ENCODE measurements at places on chromosomes 5 and 9.

DNA sequence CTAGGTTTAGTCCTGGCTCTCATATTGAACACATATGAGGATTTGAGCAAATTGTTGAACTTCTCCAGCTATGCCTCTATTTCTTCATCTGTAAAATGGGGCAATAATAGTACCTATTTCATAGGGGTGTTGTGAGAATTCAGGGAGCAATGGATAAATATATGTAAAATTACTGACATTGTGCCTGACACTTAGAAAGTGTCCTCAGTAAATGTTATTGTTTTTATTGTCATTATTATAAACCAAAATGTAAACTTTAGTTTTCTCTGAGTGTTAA, 101.7 kb downstream of the ANGPTL2 start:
- DNase-seq: no peak

GRCh38 chr5:178361657-178362445, 129.2 kb upstream of the PHYKPL start:
- peak; percentile 34 for DNase-seq

DNA sequence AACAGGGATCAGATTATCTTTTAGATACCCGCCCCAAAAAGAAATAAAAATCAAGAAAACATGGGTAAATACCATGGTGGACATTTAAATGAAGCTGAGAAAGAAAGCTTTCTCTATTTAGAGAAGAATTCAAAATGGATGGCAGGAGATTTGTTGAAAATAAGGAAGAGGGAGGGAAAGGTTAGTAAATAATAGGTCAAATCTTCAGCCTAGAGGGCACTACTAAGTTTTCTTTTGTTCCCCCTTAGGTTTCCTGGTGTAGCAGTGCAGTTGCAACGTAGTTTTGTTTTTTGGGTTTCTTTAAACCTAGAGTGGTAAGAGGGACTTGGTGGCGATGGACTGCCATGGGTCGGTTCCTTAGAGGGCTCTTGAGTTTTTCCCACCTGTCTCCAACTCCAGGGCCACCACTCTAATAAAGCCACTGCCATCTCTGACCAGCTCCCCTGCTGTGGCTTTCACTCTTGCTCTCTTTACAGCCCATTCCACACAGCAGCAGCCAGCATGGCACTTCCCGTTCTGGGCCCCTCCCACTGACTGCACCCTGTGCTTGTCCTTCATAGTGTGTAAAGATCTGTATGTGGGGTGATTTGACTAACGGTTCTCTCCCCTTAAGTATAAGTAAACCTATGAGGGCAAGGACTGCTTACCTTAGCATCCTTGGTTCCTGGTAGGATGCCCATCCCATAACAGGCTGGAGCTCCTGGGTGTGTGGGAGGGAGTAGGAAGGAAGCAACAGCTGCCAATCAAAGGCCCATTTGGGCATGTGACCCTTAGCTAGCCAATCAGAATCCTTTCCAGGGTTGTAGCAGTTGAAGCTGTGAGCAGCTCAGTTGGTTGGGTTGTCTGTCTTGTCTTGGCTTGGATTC, 118.3 kb downstream of the SLC1A3 start:
- DNase-seq: peak; percentile 53

GRCh38 chr9:124364141-124364540, 51.1 kb downstream of the PSMB7 start:
- DNase-seq: no peak

- no peak for DNase-seq
Measured at GRCh38 chr5:124677374-124678351, 68.8 kb downstream of the ZNF608 start.

GRCh38 chr9:100669968-100670367, 92.1 kb downstream of the CAVIN4 start:
- peak; percentile 49 for DNase-seq

GRCh38 chr5:12623408-12623807, 719.2 kb upstream of the CTNND2 start:
- DNase-seq: peak; percentile 14

DNA sequence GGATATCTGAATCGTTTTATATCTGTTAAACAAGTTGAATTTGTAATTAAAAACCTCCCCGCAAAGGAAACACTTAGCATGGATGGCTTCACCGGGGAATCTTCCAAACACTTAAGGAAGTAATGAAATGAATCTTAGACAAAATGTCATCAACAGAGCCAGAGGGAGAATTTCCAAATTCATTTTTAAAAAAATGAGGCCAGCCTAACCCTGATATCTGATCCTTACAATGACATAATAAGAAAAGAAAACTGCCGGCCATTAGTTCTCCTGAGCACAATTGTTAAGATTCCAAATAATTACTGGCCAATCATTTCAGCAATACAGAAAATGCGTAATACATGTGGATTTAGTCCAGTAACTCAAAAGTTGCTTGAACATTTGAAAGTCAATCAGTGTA, 6.1 kb upstream of the KIF12 start:
- DNase-seq: no peak

- DNase-seq: peak; percentile 40
Measured at GRCh38 chr9:1869843-1870242, 145.3 kb upstream of the SMARCA2 start.

GRCh38 chr5:153880106-153880505, 158.6 kb downstream of the FAM114A2 start:
- DNase-seq: no peak

DNA sequence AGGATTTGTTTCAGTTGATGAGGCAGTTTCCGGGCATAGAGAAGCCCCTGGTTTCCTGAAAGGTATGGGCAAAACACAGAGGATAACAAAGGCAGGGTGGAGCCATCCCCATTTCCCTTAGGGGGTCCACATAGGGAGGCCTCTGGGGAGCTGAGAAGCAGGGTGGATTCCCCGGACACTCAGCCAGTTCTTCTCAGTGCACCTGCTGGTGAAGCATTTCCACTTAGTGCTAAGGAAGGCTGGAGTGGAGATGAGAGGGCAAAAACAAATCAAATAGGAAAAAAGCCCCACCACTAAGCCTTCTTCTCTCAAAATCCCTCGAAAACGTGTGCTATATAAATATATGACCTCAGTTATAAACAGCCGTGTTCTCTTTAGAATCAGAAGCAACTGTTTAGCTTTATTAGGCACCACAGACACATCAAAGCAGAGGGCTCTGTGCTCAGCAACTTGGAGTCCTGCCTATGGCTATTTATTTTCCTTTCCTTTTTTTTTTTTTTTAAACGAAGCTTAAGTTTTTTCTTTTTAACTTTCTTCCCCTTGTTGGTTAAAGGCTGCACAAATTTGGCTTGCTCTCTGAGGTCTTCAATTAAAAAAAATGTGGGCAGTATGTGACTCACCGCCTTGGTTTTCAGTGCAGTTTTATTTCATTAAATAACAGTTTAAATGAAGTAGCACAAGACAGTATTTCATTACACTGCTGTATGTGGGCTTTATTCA, 67.7 kb downstream of the PRDM6 start:
- DNase-seq: no peak

DNA sequence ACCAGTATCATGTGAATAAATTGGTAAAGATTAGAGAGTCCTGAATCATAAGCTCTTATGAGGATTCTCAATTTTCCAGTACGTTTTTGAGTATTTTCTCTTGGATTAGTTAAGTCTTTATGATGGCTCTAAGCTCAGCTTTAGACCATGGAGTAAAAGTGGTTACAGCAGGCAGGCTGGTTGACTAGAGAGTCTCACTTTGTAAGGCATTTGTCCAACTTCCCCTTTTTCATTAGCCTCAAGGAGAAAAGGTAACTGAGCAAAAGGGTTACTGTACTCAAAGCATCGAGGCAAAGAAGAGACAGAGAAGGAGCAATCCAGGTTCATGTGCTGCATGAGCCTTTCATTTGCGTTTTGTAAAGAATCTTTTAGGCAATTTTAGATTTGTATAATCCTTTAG, 8.5 kb downstream of the NOP16 start:
- DNase-seq: no peak

- DNase-seq: no peak
Measured at GRCh38 chr9:129235931-129236331, 57.9 kb upstream of the IER5L start.

GRCh38 chr9:132472199-132472598, 62.2 kb downstream of the CFAP77 start:
- DNase-seq: no peak

DNA sequence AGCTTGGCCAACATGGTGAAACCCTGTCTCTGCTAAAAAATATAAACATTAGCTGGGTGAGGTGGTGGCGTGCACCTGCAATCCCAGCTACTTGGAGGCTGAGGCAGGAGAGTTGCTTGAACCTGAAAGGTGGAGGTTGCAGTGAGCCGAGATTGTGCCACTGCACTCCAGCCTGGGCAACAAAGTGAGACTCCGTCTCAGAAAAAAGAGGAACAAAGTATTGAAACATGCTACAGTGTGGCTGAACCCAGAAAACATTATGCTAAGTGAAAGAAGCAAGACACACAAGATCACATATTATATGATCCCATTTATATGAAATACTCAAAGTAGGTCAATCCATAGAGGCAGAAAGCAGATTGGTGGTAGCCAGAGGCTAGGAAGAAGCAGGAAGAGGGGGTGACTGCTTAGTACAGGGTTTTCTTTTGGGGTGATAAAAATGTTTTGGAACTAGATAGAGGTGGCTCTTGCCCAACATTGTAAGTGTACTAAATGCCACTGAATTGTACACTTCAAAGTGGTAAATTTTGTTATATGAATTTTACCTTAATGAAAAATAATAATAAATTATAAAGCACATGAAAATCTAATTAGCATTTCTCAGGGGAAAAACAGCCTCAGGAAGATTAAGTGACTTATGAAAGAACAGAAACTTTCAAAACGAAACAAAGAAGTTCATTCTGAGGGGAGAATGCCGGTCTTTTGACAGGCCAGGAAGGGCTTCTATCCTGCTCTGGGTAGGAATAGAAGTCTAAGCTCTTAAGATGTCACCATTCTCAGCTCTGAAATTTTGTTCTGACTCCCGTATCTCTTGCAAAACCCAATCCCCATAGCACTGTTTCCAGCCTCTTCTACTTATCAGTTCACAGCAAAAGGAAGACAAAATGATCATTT, 161.1 kb upstream of the TBCA start:
- no peak for DNase-seq

DNA sequence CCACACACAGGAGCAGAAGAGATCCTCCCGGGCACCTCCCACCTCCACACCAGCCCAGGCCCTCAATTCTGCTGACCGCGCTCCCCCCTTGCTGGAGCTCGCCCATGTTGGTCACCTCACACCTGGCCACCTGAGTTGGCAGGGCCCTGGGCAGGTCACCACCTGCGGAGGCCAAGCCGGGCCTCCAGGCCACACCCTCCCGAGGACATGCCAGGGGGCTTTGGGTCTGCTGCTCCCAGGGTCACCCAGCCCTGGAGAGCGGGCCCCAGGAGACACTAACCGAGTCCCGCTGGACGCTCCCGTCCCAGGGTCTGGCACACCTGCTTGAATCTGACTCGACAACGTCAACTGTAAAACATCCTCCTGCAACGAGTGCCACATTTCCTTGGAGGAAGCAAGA, 2.1 kb downstream of the SOHLH1 start:
- no peak for DNase-seq

DNA sequence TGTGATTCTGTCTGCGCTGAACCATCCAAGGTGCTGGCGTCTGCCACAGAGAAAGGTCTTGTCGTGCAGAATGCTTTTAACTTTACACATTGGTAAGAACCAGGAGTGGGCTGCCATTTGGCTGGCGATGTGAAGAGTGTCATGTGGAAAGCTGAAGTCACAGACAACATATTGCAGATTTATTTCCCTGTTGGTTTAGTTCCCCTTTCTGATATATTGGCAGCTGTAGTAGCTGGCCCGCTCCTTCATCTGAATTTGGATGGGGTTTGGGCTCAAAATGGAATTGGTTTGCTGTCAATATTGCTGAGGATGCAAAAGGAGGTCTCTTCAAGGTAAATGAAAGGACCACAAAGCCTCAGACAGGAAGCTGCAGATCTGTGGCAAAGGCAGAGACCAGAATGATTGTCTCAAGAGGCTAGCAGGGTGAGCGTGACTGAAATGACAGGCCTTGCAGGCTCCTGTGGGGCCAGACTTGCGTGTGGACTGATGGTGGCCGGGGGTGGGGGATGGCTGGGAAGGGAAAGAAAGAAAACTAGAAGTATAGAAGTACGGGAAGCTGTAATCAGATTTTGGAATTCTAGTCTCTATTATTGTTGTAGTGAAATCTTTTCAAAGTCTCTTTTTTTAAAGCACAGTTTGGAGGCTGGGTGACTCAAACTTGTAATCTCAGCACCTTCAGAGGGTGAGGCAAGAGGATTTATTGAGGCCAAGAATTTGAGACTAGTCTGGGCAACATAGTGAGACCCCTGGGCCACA, 25.1 kb upstream of the CD180 start:
- DNase-seq: no peak

GRCh38 chr9:84822589-84823233, 153.2 kb downstream of the NTRK2 start:
- DNase-seq: no peak
